ENCODE measurements at places on chromosomes 6 and 20.

DNA sequence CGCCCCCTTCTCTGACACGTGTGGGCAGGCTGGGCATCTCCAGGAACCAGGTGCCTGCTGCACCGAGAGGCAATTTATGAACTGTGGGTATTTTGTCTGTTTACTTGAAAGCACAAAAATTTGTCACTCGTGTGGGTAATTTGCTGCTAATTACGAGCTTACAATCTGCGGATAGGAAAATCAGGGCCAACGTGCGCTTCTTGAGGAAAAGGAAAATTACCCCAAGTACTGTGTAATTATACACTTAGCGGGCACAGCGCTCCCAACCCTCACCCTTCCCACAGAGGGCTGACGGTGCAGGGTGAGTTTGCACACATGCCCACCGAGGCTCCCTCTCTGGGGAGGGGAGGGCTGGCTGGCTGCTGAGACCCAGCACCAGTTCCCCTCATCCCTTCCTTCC is 25.3 kb upstream of the MDGA1 start:
- no peak for DNase-seq

- no peak for DNase-seq
Observed at GRCh38 chr6:101400326-101401135, 7.0 kb downstream of the GRIK2 start.

DNA sequence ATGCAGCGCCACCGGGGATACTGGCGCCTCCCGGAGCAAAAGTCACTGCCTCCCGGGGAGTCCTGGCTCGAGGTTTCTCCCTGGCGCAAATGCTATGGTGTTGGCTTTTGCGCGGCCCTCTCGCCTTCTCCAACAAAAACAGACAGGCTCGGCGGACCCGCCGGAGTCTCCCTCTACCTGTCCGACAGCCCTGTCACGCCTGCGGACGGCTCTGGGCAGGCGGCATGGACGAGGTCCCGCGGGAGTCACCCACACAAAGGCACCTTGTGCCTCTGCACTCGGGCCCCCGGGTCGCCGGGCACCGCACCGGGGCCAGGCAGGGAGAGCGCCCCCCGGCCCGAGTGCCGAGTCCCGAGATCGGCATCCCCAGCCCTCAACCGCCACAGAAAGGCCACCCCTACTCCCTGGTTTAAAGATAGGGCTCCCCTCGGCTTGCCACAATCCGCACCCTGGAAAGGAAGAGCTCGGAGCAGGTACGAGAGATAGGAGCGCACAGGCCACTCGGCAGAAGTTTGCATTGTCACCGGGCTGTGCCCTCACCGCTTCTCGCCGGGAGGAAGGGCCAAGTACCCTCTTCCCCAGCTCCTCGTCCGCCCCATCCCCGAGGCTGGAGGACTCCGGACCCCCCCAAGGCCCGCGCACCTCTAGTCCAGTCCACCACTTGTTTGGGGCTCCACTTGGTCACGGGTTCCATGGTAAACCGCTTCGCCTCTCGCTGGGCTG is 903 bp downstream of the CNKSR3 start:
- no peak for DNase-seq

DNA sequence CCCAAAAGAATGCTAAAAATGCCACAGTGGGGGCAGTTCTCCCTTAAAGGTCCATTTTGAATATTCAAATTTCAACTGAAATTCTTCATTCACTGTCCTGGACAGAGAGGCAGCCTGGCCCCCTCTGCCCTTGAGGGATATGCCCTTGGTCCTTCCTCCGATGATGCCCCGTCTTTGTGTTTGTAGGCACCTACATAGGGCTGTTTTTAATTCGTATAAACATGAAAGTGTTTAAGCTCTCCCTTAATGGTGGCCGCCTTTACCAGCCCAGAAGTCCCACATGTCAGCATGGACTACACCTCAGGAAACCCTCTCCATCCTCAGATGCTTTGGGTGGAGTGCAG is 70.2 kb downstream of the SSR1 start:
- DNase-seq, result no peak

DNA sequence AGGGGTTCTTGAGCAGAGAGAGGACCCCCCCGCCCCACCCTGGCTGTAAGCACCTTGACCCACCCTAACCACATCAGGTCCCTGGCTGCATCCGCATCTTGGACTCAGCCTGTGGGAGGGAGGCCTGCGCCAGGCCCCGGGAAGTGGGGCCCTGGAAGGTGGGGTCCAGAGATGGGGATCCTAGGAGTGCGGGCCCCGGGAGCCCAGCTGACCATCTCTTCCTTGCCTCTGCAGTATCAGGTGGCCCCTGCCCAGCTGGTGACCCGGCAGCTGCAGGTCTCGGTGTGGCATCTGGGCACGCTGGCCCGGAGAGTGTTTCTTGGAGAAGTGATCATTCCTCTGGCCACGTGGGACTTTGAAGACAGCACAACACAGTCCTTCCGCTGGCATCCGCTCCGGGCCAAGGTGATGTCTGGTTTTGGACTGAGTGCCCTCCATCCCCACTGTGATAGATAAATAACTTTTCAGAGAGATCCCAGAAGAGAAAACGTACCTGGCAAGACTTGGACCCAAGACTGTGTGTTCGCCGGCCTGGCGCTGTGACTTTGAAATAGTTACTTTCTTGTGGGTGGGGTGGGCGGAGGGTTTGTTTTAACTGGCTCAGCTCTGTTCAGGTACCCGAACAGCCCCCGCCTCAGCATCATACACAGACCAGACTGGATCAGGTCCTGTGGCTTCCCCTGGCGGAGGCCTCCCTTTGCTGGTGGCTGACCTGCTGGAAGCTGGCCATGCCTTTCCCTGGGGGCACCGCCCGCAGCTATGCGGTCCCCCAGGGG is 62.0 kb downstream of the EZR start:
- no peak for DNase-seq

DNA sequence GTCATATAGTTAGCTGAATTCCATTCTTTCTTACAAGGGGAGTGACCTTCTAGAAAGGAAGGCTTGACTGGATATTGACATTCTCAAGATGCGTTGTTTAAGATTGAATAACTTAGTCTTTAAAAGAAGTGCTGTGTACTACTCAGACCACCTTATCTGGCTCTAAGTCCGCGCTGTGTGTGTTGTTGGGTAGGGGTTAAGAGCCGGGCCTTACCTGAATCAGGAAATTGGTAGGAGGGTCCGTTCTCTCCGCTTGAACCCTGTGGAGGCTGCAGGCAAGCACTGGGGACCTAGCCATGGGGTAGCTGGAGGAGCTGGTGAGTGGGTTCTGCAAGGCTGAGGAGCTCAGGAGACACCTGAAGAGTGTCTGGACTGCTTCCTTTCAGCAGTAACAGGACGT is 9.0 kb upstream of the SCML4 start:
- no peak for DNase-seq

DNA sequence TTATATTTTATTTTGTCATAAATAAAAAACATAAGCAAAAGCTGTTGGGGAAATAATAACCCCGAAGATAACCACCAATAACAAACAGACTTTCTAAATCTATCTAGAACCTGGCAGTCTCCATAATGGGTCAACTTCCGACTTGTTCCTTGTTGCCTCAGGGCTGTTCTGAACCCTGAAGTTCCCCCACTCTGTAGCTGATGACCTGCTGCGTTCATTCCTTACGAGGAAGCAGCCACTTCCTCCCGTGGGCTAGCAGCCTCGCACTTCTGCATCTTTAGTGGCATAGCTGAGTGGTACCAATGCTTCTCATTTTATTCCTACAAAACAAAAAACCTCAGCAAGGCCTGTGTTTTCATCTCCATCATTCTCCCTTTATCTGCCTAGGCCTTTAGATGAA is 103.0 kb downstream of the PLEKHG1 start:
- DNase-seq, result no peak

DNA sequence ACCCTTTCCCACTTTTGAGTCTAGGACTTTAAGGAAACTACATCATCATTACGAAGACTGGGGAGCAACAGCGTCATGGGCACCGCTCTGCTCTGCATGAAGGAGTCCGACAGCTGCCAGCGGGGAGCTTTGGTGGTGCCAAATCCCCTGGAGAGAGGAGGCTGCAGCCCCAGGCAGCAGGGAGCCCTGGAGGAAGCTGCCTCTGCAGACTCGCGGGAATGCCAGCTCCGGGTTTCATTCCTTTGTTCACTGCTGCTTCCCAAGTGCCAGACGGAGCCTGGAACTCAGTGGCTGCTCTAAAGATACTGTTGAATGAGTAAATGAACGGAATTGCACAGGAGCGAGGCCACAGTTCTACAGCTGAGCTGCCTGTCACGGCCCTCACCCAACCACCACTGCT is 196.5 kb upstream of the THBS2 start:
- DNase-seq, result no peak

DNA sequence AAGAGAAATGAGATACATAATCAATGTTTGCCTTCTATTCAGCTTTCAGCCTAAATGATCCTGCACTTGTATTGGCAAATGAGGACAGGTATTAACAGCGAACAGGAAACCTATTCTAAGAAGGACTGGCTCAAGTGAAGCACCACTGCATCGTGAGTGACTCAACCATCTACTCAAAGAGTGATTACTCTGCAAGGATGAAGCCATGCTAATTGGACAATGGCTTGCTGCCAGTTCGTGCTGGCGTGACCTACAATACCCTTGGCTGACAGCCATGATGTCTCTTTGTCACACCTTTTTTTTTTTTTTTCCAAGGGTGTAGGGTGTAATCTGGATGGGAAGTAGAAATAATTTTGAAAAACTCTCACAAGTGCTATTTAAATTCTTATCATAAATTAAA is 104.9 kb downstream of the GJA10 start:
- DNase-seq, result peak; percentile 76

- no peak for DNase-seq
Observed at GRCh38 chr6:5174244-5174643, 86.5 kb downstream of the LYRM4 start.

- DNase-seq, result no peak
Observed at GRCh38 chr6:32424589-32425300, 14.9 kb upstream of the HLA-DRA start.

DNA sequence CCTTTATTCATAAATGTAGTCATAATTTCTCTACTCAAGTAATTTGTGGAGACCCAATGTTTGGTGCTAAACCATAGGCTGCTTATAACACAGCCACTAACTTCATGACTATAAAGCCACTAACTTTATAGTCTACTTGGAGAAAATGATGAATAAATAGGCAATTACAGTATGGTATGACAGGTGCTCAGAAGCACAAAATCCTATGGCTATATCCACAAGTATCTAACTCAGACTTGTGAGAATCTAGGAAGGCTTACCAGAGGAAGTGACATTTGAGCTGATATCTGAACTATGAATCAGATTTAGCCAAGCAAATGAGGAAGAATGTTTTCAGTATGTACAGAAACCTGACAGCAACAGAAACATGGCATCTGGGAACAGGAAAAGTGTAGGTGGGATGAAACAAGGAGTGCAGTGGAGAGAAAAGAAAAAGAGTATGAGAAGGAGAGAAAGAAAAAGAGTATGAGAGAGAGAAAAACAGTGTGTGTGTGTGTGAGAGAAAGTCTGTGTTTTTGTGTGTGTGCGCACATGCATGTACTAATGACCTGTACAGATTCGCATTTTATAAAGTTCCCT is 59.9 kb downstream of the REV3L start:
- no peak for DNase-seq

DNA sequence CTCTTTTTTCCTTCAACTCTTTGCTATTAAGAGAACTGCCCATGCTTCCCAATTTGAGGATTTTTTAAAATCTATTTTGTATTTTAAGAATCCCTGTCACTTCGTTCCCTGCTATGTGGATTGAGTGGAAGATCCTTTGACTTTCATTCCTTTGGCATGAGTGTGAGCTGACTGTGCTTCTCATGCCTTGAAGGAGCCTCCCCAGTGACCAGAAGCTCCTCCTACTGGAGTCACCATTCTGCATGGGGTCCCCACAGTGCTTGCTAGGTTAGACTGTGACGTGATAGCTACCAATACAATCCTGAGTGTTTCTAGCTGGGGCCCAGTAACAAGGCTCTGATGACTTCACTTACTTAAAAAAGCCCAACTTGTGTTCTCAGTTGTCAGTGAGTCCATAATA is 104.4 kb upstream of the LAMP5 start:
- DNase-seq, result no peak

DNA sequence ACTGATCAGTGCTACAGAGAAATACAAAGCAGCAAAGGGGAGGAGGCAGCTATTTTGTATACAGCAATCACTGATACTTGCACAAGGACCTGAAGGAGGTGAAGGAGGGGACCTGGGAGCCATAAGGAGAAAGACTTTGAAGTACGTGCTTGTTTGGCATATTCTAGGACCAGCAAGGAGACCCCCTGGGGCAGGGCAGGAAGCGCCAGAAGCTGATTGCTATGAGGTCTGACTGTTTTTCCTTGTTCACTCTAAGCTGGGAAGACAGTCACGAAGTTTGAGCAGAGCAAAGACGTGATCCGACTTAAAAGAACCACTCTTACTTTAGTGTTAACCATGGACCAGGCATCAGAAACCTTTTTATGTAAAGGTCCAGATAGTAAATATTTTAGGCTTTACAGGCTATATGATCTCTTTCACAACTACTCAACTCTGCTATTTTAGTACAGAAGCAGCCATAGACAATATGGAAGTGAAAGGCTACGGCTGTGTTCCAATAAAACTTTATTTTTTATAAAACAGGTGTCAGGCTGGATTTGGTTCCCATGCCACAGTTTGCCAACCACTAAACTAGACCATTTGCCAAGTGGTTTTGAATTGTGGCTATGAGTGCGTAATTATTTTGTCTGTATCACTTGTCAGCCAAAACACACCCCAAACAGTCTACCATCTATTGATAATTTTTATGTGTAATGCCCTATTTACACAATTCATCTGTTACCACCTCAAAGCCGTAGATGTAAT is 217.9 kb downstream of the PRL start:
- no peak for DNase-seq

DNA sequence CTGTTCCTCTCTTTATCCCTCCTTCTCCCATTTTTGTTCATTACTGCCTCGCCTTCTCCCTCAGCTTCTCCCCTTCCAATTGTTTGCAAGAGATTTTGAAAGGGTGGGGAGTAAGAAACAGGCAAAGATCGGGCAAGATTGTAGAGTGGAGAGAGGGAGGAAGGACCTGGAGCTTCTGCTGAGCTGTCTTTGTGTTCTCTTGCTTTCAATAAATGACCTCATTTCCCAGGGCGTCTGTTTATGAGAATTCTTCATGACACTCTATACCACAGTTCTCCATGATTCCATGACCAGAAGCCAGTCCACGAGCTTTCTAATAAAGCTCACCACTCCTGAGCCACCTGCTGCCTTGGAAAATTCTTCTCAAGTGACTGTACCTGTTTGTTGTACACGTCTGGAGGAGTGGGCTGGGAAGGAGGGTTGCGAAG is 50.0 kb upstream of the PLEKHG1 start:
- no peak for DNase-seq

All from NCI-H1694 treated with DMSO at 0.1 percent for 48 hours (cell line).